ENCODE measurements at places on chromosomes 12 and 14.

GRCh38 chr12:48996794-48997718 is 2.1 kb downstream of the DDN start:
- peak; percentile 93 for DNase-seq

DNA sequence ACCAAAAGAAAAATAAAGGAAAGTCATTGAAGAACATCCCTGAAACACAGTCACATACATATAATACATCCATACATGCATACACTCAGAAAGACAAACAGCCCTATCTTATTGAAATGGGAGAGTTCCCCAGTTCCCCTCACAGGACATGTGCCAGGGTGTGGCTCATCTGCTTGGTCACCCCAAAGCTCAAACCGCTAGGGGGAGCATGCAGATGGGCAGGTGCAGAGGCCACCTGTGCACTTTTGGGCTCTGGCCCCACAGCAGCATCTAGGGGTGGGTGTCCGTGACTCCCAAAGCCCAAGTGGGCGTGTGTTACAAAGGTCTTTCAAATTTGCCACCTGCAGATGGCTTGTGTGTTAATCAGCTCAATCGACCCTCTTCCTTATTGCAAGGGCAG is 75.2 kb downstream of the CMAS start:
- peak; percentile 53 for DNase-seq

DNA sequence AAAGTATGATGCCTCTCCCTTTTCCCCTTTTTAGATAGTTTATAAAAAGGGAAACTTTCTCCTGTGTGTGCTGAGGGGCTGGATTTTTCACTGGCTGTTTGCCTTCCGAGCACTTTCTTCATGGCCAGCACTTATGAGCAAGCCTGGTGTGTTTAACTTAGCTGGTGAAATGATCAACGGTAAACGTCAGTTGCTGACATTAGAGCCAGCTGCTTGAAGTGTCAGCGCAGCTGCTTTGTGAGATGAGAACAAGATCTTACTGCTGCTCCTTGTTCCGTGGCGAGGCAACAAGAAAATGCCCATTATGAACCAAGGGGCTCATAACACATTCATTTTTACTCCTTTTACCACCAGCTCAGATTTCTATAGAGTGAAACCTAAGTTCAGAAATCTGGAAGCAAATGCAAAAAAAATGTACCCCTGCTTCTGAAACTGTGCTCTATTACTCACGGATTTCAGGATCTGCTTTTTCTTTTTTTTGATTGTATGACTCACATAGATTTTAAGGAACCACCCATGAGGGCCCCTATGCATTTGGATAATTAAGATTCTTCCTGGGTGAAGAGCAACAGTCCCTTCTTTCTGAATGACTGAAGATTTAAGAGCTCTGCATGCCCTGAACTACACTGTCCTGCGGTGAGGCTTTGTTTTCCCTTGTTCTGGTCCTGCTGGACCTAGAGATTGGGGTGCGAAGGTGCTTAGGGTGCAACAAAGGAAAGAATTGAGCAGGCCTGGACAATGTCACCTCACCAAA is 74.3 kb upstream of the CPM start:
- DNase-seq, result no peak

DNA sequence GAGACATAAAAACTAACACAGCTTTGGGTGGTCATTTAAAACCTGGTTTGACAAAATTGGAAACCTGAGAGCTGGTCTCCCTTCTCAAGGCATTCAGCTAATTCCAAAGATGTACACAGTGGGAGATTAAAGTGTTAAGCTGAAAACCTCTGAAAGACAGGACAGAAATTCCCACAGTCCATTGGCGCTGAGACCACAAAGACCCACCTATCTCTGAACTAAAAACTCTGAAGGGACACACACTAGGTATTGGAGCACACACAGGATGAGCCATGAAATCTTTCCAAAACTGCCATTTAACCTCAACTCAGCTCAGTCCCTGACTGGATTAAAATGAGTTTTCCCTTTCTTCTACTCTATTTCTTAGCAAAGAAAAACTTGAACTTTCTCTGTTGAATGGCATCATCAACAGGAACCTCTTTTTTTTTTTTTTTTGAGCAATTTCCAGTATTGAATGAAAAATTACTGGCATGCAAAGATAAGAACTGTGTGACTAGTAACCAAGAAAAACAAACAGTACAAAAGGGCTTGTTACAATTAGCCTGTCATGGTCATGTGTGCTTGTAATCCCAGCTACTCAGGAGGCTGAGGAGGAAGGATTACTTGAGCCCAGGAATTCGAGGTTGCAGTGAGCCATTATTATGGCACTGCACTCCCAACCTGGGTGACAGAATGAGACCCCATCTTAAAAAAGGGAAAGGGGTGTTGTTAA is 82.4 kb downstream of the IPO8 start:
- DNase-seq, result no peak

DNA sequence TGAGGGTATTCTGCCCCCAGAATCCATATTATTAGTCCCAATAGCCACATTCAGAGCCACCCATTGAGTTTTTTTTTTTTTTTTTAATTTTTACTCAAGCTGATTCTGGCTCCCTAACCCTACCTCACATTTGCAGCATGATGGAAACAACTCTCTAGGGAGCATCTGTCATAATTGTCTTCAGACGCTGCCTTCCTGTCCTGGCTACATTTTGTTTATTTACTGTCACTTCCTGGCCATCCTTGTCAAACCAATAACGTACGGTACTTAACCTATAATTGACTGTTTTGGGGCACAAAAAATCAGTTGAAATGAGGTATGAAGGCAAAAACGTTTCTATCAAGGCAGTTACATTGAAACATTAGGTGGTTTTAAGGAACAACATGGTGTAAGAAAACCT is 2.1 kb downstream of the GLIPR1 start:
- no peak for DNase-seq

- no peak for DNase-seq
Measured at GRCh38 chr12:52058631-52059361, 7.6 kb downstream of the NR4A1 start.

DNA sequence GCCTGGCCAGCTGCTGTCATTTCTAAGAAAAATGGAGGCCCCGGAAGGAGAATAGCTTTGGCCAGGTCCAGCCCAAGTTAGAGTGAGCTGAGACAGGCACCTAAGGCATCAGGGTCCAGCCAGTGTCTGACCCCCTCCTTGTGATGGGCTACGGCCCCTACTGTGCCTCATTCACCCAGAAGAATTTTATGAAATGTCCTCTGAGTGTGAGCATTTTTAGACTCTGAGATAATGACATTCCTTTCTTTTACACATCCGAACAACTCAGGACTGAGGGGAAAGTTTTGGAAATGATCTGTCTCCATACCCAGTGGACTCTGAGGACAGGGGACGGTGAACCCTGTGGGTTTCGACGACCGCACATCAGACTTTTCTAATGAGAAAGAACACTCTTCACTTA is 50.4 kb downstream of the SLC24A4 start:
- no peak for DNase-seq

GRCh38 chr12:131711551-131712205 is 788 bp downstream of the SFSWAP start:
- no peak for DNase-seq

DNA sequence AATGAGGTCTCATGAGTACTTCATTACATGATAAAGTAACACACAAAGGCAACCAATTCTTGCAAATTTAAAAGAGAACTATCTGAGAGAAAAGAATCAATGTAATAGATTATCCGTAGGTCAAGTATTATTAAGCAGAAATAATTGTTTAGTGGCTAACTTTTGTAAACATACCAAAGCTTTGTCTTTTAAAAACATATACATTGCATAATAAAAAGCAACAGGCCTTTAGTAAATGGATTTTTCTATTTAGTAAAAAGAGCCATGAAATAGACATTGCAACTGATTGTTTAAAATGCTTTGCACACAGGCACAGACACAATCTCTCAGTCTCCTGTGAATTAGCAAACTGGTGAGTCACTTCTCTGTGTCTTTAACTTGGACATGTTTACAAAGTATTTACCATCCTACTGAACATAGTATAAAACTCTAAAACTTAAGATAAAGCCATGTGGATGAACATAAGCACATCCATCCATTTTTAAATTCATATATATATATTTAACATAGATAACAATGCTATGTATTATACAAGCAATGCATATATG is 518.7 kb upstream of the MGAT4C start:
- DNase-seq, result no peak

DNA sequence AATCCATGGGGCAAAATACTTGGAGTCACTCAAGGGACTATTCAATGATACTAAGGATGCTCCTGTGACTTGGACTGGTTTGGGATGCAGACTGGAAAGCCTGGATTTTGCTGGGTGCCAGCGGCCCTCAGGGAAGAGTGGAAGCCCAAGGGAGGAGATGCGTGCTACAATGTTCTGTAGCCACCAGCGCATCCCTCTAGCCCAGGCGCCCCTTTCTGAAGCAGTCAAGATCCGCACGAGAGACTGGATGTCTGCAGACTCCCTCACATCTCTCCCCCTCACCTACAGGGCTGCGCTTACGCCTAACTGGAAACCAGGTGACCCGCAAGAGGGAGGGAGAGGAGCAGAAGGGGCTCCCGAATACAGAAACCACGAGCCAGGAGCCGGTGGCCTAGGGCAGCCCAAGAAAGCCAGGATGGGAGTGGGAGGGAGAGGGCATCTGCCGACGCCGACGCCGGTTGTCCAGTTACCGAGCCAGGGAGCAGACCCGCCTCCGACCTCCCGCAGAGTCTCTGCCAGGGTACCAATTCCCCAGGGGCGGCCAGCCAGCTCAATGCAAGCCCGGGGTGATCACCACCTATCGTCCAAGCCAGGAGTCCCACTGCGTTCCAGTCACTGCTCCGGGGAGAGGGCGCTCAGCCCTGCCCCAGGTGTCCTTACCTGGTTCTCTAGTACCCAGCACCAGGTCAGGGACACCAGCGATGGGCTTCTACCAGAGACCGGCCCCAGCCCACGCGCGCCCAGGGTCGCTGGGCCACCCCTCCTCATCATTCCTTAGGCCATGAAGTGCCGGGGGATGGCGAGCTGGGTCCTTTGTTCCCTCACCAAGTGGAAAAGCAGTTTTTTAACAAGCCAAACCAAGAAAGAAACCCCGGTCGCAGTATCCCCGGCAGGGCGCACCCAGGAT is 1.2 kb downstream of the NTN4 start:
- DNase-seq, result peak; percentile 73

GRCh38 chr14:99628887-99629618 is 15.9 kb upstream of the HHIPL1 start:
- DNase-seq, result peak; percentile 88

DNA sequence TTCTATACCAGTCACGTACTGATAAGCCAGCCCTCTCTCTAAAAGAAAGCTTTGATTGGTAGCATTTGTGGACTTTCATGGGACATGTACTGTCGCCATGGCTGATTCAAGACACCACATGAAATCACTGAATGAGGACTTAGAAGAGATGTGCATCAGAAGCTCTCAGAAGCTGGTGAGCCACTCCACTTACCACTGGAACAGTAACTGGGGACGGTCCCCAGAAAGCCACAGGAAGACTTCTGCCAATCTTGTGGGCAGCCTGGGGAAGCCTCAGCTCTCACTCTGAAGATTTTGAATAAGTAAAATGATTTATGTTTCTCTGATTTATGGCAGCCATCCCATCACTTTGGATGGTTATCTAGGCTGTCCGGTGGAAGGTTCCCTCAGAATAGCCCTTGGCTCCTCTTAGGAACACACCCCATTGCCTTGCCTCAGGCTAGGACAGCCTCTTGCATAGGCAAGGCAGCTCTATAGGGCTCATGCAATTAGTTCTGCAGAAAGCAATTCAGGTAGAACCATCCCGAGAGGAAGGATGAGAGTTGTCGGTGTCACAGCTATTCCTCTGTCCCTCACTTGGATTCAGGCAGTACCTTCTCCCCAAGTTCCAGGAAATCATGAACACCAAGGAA is 9.8 kb downstream of the DHRS1 start:
- DNase-seq, result no peak

DNA sequence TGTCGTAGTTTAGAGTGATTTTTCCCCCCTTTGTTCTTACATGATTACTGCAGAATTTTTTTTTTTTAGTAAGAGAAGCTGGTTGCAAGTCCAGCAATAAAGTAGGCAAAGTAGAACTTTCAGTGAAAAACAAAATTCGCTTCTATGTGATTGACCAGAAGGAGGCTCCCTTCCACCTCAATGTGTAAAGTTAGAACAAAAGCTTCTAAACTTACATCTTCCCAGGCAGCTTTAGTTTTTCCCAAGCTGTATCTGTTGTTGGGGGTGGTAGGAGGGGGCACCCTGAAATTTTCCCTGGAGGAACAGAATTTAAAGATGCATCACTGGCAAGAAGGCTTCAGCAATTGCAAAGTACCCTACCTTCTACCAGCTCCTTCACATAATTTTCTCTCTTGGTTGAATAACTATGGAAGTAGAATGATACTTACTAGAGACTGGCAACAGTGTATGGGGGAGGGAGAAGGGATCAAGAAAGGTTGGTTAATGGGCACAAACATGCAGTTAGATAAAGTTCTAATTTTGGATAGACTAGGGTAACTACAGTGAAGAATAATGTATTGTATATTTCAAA is 87.3 kb upstream of the E2F7 start:
- DNase-seq, result no peak

DNA sequence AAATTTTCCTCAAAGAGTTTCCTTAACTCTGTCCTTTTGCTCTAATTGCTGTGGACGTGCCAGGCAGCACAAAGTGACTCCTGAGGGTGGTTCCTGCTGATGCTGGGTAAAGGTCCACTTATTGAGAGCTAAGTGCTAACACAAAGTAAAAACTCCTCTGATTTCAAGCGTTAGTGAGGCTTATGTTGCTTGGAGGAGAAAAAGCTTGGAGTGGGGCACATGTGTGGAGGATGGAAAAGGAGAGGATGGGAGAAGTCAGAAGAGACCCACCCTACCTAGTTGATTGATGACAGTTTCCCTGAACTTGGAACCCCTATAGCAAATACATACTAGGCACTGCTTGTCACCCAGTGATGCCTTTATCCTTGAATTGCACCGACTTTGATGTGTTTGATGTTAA is 10.1 kb upstream of the SLC11A2 start:
- DNase-seq, result no peak

DNA sequence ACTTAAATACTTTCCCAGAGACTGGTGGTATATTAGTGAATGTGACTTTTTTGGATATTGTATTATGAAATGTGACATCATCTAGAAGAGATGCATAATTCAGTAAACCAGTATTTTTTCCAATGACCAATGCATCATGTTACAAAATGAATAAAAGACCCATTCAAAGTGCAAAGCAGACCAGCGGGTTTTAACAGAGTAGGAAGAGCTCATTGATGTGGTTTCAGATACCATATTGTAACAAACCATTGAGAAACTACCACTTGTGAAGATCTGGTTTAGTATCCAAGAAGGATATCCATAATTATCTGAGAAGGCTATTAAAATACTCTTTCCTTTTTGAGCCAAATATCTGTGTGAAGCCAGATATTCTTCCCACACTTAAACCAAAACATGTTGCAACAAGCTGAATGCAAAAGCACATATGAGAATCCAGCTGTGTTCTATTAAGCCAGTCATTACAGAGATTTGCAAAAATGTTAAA is 47.7 kb downstream of the MVK start:
- DNase-seq, result no peak

DNA sequence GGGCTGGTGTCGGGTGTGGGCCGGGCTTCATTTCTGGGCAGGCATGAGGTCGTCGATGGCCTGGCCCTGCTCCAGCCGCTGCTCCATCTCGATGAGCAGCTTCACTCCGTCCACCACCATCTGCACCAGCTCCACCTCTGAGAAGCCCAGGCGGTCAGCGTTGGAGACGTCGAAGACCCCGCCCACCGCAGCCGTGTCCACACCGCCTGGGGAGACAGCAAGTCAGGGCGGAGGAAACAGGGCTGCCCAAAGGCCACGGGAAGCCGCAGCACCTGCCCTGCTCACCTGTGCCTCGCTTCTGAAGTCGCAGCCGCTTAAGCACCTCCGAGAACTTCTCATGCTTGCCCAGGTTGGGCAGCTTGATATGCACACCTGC is 2.8 kb downstream of the CKB start:
- no peak for DNase-seq

- DNase-seq, result no peak
Measured at GRCh38 chr14:71967704-71968103, 35.5 kb downstream of the RGS6 start.
